ENCODE measurements at places on chromosomes 12 and 14.

DNA sequence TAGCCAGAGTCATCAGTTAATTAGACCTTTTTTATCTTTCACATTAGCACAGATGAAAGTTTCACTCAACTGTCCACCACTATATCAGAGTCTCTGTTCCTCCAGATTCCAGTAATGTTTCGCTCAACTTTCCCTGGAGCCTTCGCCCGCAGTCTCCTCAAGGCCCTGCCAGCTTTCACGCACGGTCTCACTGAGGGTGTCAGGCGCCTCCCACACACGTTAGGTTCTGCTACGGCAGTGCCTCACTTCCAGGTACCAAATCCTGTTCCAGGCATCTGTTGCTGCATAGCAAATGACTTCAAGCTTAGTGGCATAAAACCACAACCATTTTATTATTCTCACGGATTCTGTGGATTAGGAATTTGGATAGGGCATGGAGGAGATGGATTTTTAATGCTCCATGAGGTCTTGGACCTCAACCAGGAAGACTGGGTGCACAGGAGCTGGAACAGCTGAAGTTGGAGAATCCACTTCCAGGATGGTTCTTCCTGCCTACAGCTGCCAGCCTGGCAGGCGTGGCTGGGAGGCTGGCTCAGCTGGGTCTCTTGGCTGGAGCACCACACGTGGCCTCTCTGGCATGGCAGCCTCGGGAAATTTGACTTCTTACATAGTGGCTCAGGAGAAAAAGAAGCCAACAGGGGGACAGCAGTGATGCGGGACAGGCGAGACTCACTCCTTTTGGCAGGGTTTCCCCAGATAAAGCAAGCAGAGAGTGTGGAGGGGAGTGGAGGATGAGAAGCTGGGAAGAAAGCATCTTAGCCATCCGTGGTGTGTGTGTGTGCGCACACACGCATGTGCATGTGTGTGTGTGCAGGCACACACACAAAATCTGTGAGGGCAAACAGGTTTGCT is 21.3 kb upstream of the BCDIN3D start:
- no peak for DNase-seq

- no peak for DNase-seq
These were observed 67.0 kb downstream of the PRKCH start for GRCh38 chr14:61388173-61388975.

DNA sequence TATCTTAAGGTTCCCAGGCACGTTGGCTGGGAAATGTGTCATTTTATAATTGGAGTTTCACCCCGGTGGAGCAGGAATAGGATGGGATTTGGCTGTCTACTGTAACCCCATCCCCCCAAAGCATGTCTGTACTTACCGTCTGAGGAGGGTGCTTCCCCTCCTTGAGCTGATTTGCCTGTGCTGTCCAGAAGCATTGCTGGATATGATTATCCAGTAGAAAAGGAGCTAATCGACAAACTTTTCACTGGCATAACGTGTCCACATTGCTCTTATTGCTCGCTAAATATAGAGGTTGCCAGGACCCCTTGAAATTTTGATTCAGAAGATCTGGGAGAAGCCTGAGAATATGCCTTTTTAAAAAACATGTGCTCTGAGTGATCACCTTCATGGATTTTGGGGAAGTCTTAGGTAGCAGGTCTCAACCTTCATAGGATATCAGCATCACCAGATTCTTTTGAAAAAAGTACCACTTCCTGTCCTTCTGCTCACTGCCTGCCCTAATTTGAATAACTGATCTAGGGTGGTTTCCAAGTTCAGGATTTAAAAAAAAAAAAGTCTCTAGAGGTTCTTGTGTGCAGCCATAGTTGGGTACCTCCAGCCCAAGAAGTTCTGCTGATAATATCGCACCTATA is 80.4 kb upstream of the KCNA1 start:
- DNase-seq = no peak

DNA sequence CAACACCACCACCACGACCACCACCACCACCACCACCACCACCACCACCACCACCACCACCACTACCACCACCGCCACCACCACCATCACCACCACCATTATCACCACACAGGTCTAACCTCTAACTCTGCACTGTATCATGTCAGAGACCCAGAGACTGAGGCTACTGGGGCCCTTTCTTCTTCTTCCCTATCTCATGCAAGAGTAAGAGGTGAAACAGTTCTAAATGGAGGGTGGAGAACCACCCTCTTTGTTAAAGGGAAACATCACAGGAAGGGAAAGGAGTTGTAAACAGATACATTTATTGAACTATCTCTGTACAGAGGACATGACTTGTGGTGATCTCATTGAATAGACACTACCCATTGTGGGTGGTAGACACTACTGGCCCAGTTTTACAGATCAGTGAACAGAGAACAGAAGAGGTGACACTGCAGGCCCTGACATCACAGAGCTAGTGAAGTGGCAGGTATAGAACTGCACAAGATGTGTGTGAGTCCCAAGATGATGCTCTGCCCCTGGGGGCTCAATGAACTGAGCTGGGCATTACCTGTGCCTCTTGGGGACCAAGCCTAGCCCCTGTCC is 91.6 kb downstream of the FOXN3 start:
- no peak for DNase-seq

GRCh38 chr14:22812744-22813143 is 2.5 kb downstream of the SLC7A7 start:
- DNase-seq = peak; percentile 43

DNA sequence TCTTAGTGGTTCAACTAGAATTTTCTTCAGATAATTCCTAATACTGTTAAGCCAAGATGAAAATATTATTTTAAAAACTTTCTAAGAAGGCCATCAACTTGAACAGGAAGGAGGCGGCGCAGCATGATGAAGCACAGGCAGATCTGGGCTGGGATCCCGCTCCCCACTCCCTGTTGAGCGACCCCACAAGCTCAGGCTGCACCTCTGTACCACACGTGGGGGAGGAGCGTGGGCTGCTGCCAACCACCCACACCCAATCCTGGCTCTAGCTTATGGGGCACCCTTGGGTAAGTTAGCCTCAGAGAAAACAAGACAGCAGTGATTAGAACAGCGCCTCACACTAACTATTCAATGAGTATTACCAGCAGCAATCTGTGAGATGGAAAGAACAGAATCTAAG is 6.0 kb downstream of the MTERF2 start:
- no peak for DNase-seq

GRCh38 chr12:131355361-131356245 is 355.3 kb upstream of the SFSWAP start:
- no peak for DNase-seq

DNA sequence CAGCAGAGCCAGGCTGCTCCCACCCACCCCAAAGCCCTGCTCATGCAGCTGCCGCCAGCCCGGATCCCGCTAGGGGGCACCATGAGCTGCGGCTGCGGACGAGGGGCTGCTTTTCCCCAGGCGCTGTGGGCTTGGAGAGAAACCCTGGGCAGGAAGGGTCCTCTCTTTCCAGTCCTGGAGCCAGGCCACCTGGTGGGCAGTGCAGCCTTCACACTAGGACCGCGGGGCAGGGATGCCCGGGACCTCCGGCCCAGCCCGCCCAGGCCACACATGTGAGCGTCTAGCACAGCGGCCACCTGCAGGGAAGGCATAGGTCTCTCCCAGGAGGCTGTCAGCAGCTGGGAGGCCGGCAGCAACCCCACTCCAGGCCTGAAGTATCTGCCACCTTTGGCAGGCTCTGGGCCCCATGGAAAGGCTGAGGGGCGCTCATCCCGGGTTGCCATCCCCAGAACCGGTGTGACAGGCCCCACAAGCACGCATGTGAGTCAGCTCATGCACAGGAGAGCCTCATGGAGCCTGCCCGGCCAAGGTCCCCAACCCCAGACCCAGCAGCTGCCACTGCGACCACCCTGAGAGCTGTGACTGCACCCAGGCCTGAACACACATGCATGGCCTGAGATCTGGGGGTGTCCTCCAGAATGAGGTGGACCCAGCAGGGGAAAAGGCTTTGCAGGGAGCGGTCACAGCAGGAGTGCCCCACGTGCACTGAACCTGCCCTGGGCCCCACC is 280.0 kb upstream of the RTL1 start:
- peak; percentile 86 for DNase-seq

DNA sequence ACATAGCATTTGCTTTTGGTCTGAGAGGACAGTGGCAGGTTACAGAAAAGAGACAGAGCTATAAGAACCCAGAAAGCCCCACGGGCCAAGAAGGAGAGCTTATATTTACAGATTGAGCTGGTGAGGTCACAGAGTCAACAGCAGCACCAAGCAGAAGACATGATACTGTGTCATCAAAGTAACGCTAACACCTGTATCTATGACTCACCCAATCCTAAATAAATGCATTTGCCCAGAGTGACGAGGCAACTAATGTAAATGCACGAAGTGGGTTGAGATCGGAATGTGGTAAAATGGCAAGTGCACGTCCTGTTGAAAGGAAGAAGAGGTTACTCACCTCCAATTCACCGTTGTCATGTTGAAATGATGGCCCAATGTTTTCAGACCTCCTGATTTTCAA is 6.7 kb upstream of the CD163L1 start:
- DNase-seq = no peak

- no peak for DNase-seq
These were observed 71.0 kb downstream of the PLEKHG3 start for GRCh38 chr14:64775081-64775777.

- DNase-seq = no peak
These were observed 3.0 kb upstream of the KRT6A start for GRCh38 chr12:52496054-52496453.

DNA sequence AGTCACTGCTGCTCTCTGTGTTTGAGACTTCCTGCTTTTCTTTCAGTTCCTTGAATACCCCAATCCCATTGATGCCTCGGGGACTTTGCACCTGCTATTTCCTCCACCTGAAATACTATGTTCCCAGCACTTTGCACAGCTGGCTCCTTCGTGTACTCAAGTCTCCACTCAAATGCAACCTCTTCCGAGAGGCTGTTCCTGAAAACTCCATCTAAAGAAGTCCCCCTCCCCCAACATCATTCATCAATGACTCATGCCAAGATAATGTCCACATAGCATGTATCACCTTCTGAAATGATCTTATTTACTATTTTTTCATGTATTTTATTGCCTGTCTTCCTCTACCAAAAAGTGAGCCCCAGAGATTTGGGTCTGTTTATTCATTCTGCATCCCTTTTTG is 48.6 kb downstream of the HSPB8 start:
- no peak for DNase-seq

- DNase-seq = no peak
These were observed 147.3 kb downstream of the CCDC59 start for GRCh38 chr12:82210882-82211281.

DNA sequence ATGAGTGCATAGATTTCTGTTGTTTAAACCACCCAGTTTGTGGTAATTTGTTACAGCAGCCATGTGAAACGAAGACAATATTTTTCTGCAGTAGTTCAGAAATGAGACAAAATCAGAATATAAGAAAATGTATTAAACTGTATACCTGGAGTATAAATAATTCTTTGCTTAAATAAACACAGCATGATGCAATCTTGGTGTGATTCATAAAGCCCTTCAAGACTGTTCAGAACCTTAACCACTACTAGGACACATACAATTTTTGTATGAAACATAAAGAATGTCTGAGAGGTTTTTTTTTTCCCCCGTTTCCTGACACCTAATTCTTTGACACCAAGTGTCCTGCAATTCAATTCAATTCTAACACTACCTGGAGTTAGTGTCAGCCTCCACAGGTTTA is 10.5 kb downstream of the C12orf75 start:
- DNase-seq = no peak

- DNase-seq = no peak
These were observed 19.3 kb downstream of the NFKBIA start for GRCh38 chr14:35385042-35385839.

GRCh38 chr12:69657376-69658137 is 41.5 kb downstream of the BEST3 start:
- no peak for DNase-seq

- no peak for DNase-seq
These were observed 84.6 kb downstream of the OTOGL start for GRCh38 chr12:80183939-80184338.

DNA sequence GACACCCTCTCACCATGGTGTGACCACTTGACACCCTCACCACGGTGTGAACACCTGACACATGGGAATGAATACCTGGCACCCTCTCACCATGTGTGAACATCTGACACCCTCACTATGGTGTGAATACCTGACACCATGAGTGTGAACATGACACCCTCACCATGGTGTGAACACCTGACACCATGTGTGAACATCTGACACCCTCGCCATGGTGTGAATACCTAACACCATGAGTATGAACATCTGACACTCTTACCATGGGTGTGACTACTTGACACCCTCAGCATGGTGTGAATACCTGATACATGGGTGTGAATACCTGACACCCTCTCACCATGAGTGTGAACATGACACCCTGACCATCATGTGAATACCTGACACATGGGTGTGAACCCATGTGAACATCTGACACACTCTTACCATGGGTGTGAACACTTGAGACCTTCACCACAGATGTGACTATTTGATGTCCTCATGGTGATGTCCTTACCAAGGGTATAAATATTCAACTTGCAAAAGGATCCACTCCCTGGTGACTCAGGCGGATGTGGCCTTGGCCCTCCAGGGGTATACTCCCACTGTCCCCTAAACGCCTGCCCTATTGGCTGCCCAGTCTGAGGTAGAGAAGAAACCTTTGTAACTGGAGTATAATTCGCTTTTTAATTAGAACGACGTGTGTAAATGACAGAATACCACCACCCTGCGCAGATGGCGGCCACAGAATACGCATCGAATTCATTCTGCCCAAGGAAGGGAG is 29.1 kb downstream of the RFLNA start:
- no peak for DNase-seq

- no peak for DNase-seq
These were observed 33.3 kb upstream of the CCND2 start for GRCh38 chr12:4240161-4240783.

DNA sequence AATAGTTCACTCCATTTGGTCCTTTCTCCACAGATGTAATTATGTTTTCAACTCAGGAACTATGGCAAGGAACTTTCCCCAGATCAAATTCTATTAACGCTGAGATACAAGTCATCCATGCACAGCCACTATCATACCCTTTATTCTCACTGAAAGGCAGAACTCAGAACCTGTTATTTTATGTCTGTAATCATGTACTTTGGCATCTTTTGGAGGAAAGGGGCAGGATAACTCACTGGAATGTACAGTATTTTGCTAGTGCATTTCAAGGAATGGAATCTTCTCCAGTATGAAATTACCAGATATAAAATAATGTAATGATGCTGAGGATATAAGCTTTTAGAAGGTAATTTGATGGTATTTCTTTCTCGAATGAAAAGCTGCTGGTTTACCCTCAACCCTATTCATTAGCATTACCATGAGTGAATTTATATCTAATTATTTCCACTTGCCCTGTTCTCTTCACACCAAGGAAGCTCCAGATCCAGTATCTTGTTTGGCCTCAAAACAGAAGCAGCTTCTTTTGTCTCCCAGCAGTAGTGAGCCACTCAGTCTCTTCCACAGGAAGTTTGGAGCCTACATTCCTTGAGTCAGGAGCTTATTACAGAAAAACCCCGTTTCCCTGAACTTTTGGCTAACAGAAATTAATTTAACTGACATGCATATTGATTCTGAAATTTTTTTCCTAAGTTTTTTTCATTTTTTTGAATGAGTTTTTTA is 10.0 kb upstream of the AMHR2 start:
- DNase-seq = no peak

- no peak for DNase-seq
These were observed 3.8 kb downstream of the RAPGEF3 start for GRCh38 chr12:47754881-47755280.

GRCh38 chr12:50986966-50987737 is 34.8 kb downstream of the HIGD1C start:
- peak; percentile 21 for DNase-seq

- peak; percentile 46 for DNase-seq
These were observed 37.7 kb downstream of the RASAL1 start for GRCh38 chr12:113097716-113098440.

- no peak for DNase-seq
These were observed 14.3 kb downstream of the ISCA2 start for GRCh38 chr14:74507840-74508239.
